ENCODE measurements at places on chromosomes 2 and 18.

DNA sequence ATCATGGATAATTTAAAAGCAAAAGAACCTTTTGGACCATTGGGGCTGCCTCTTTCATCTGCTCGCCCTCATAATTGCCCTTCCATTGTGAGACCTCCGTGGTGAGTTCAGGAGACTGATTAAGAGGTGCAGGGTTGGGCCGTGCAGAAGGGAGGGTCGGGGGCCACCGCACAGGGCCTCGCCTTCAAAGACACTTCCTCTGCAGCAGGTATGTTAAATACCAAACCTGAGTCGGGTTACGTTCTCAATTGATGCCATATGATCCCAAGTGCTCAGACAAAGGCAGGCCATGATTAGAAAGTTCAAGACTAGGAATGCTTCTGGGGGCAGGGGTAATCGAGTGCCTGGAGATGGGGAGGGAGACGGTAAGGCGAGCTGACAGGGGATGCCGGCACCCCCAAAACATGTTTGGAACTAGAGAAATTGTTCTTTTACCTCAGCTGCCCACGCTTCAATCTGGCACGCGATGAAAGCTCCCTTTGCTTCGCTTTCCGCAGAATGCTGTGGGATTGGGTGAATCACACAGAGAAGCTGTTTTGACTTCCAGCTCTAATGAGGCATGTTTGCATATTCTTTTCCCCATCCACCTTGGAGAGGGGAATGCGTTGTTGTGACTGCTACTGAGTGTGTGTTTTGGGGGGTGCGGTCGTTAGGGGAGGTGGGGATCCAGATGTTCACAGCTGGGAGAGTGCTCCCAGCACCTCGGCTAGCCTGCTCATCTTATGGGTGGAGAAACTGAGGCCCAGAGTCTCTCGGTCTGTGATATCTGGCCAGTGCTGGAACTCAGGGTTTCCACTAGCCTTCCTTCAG lies 309.1 kb downstream of the MYCN start:
- no peak for DNase-seq

GRCh38 chr2:170587922-170588321 lies 127.2 kb upstream of the SP5 start:
- DNase-seq: no peak

DNA sequence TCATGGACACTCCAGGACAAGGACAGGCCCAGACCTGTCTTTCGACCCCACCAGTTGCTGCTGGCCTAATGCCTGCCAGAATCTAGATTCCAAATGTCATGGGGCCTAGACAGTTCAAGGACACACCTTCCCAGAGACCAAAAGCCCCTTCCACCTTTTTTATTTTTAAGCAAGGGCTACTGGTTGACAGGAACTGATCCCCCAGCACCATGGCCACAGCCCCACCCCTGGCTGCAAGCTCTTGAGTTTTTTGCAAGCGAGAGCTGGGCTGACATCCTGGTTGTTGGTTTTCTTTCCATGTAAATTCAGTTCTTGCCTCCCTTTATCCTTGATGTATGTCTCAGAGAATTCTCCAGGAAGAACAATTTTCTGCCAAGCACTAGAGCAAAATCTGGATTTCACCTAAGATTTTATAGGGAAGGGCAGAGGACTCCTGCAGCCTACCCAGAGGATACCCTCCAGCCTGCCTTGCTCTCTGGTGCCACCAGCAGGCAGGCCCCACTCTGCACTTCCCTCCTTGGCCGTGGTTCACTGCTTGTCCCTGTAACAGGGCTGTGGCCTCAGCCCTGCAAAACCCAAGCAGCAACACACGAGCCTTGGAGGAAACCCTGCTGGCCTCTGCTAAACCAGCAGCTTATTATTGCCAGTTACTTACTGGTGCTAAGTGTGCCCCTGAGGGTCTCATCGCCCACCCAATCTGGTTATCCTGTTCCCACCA lies 97.7 kb downstream of the TWIST2 start:
- DNase-seq: no peak

- DNase-seq: no peak
Measured at GRCh38 chr2:47486841-47487497, 84.0 kb downstream of the MSH2 start.

DNA sequence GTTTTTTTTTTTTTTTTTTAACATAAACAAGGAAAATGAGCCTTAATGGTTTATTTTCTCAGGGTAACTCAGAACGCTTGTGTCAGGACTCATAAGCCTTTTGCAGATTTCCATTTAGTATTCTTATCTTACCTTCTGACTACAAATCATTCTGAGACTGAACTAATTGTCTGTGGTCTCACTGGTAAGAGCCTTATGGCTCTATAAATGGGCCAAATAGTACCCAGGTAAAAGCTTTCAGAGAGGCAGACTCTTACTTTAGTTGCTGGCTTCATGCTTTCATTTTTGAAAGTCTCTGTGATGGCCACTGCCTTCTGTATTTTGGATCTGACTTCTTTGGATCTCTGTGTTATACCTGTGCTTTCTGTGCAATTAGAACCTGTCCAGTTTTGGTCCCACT lies 403.4 kb downstream of the RIT2 start:
- DNase-seq: no peak

- DNase-seq: no peak
Measured at GRCh38 chr18:78647018-78647417, 332.6 kb upstream of the SALL3 start.

- no peak for DNase-seq
Measured at GRCh38 chr2:50443288-50443687, 588.6 kb downstream of the NRXN1 start.

- no peak for DNase-seq
Measured at GRCh38 chr18:48575301-48575657, 36.4 kb downstream of the CTIF start.

- DNase-seq: no peak
Measured at GRCh38 chr2:41723526-41723925, 324.3 kb upstream of the PKDCC start.

DNA sequence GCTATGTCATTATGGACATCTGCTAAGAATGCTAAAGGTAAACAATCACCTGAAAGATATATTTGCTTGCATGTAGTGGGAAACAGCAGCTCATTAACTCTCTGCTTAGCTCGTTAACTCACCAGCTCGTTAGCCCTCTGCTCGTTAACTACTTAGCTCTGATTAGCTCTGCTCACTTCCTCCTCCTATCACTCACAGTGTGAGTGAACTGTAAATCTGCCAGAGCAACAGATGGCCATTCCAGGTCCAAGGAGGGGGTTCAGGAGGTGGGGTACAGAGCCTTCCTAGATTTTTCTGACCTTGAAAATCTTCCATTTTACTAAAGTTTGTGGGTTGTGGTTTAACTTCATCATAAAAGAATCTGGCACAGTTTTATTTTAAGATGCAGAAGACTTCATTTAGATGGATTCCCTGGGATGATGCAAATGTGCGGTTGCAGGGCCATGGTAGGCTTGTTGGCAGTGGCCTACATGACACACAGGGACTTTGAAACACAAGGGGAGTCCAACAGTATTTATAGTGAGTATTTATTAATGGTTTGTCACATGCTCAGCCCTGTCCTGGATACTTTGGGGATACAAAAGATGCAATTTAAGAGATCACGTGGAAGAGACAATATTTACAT lies 1633.7 kb upstream of the CELF4 start:
- DNase-seq: no peak

GRCh38 chr2:24107-24506 lies 22.2 kb downstream of the FAM110C start:
- DNase-seq: no peak

GRCh38 chr2:143994961-143995360 lies 525.0 kb downstream of the ZEB2 start:
- no peak for DNase-seq

DNA sequence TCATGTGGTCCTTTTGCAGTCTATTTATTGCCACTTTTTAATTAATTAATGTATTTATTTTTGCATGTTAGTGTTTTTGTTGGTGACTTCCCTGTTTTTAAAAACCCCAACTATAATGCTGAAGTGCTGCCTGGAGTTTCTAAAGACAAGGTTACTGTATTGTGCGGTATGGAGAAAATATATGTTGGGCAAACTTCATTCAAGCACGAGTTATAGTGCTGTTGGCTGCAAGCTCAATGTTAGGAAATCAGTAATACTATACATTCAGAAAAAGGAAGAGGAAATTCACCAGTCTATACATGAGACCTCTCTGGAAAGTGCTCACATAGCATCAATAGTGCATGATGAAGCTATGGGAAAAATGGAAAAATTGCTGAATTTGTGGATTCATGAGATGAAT lies 15.4 kb upstream of the RBMS1 start:
- no peak for DNase-seq

- no peak for DNase-seq
Measured at GRCh38 chr2:171957061-171957460, 34.8 kb downstream of the HAT1 start.

- DNase-seq: no peak
Measured at GRCh38 chr2:61187085-61187484, 25.1 kb downstream of the C2orf74 start.

DNA sequence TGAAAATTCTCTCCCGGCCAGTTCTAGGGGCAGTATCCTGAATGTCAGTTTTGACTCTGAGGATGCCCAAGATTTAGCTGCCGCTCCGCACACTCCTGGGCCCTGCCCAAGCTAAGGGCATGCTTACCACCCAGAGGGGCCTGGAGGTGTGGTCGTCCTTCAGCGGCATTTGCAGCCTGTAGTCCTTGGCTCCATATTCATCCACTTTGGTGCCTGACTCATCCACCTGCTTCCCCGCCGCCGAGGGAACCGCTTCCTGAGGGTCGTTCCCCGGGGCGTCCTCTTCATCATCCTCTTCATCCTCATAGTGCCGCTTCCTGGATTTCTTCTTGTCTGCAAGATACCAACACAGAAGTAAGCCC lies 577 bp downstream of the ERCC3 start:
- DNase-seq: no peak

- DNase-seq: no peak
Measured at GRCh38 chr2:168424971-168425370, 31.1 kb upstream of the CERS6 start.

DNA sequence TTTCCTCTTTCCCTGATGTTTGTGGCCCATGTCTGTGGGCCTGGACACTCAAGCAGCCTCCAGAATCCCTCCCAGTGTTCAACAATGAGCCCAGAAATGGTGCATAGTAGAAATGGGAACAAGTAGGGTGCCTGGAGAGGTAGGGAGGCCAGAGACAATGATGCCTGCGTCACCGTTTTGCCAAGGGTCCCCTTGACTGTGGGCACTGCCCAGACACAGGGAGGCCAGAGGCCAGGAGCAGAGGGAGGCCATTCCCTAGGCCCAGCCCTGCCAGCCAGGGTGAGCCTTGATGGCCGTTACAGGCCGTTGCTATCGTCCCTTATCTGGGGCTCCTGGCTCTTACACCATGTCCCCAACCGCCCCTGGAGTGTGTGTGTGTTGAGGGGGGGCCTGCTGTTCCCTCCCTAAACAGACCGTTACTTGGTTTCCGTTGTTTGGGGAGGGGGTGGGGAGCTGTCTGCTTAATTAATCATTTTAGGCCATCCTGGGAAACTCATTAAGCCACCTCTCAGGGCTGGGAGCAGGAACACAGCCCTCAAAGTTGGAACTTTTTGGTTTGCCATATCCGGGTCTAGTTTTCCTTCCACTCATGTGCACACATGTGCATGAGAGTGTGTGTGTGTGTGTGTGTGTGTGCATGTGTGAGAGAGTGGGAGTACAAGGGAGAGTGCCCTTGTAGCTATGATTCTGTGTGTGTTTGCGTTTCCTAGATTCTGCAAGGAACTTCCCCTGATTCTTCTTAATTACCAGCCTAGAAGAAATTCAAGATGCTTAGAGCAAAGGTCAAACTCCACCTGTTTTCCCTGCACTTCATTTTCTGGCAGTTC lies 135.2 kb upstream of the HAAO start:
- DNase-seq: no peak

DNA sequence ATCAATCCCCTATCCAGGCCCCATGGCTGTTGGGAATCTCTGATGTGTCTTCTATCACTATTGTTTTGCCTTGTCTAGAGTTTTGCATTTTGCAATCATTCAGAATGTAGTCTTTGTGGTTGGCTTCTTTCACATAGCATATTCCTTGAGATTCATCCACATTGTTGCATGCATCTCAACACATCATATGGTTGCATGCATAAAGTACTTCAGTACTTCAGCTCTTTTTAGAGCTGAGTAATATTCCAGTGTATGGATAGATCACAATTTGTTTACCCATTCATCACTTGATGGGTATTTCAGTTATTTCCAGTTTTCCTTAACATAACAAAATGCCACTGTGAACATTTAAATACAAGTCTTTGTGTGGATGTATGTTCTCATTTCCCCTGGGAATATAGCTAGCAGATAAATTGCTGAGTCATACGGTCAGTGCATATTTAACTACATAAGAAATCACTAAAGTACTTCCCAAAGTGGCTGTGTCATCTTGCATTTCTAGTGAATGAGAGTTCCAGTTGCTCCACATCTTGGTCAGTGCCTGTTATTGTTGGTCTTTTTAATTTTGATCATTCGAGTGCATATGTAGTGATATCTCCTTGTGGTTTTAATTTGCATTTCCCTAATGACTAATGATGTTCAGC lies 138.8 kb downstream of the BCL11A start:
- DNase-seq: no peak

DNA sequence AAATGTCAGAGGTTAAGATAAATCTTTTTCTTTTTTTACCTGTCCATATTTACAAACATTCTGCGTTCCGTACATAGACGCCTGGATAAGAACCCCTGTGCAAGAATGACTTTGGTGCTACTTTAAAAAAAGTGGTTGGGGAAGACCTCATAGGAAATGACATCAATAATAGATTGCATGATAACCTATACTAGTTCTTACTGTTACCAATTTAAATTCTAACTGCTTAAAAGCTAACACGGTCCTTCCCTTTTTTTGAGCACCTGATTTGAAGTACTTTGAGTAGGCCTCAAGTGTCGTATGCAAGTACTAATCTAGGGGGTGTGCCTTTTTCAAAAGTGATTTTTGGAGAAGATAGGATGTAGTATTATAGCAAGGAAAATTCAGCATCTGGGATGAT lies 2.1 kb downstream of the SLC39A10 start:
- no peak for DNase-seq

DNA sequence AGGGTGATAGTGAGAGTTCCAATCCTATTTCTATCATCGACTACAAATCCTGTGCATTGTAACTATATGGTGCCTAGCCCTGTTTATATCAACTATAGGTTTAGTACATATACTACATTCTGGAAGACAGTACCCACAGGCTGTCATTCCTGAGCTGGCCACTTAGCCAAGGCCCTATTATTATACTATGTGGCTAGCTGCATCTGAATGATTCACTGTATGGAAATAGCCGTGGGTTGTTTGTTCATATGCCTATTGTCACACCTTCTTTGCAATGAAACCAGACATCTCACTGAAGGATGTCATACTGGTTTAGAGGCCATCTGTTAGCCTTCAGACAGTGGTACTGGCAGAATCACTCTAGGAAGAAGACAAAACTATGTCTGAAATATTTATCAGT lies 62.3 kb upstream of the FSIP2 start:
- DNase-seq: no peak

GRCh38 chr18:23103449-23103848 lies 31.8 kb upstream of the CABLES1 start:
- no peak for DNase-seq

- DNase-seq: no peak
Measured at GRCh38 chr2:43495727-43496126, 100.1 kb downstream of the THADA start.

GRCh38 chr2:42878581-42878980 lies 86.2 kb upstream of the HAAO start:
- no peak for DNase-seq

- DNase-seq: no peak
Measured at GRCh38 chr2:86323273-86324021, 14.0 kb downstream of the REEP1 start.

All from forelimb muscle (tissue), 1 donor.